Heart right ventricle (tissue), 16 donors: ENCODE measurements at places on chromosomes 3 and 15. TPM values are rescaled to one million over a fixed set of nuclear protein-coding genes. Genes with fewer than 3 reads are reported as not detected.
A peak's percentile ranks its signal among the peaks of the same experiment; 100 is the strongest.

The BUB1B gene
- total RNA-seq: 5.1 TPM

GRCh38 chr15:72139667-72140066, 21.5 kb downstream of the SENP8 start:
- H3K27me3 ChIP-seq: no peaks in the 10 kb centered on the region
- peaks cover 28% of the 10 kb centered on the region for H3K4me1 ChIP-seq
- H3K27ac ChIP-seq: peak overlapping the region; percentile 42
- DNase-seq: no peak
- no peak overlapping the region for H3K4me3 ChIP-seq
- H3K36me3 ChIP-seq: no peaks in the 10 kb centered on the region

DNA sequence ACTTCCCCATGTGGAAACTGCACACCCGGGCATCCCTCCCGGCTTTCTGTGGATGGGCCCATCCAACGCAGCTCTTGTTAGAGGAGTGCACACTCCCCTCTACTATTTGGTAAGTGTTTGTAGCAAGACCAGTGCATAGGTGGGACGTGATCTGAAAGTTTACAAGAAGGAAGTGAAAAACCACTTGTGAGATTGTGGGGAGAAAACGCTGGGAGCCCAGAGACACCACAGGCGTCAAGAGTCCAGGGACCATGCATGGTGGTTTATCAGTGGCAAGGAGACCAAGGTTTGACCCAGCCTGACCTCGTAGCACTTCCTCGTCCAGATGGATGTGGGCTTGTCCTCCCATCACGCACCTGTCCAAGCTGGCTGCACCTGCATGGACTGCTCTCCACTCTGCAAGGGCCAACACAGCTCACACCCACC, 51.6 kb downstream of the ATP10A start:
- H3K27ac ChIP-seq: no peak overlapping the region
- H3K4me3 ChIP-seq: no peak overlapping the region
- no peaks in the 10 kb centered on the region for H3K4me1 ChIP-seq
- H3K27me3 ChIP-seq: no peaks in the 10 kb centered on the region

DNA sequence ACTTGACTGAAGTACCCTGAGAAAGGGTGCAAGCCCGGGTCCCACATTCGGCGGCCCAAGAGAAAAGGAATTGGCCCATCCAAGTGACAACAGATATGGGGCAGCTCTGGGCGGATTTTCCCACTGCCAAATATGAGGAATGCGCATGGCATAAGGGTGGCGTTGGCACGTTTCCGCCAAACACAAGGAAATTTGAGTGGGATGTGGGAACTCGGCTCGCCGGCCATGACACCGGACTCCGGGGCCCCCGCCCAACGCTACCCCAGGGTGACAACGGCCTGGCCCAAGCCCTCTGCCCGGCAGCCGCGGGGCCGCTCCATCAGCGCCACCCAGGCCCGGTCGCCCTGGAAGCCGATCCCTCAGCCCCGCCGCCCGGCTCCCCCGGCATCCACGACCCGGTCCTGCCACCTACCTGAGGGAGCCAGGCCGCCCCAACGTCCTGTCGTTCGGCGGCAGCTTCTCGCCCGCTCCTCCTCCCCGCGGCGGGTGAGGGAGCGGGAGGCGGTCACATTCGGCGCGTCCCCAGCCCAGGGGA, 449 bp downstream of the RAF1 start:
- H3K4me3 ChIP-seq: peak overlapping the region; percentile 77
- H3K4me1 ChIP-seq: peaks cover 36% of the 10 kb centered on the region
- DNase-seq: no peak

DNA sequence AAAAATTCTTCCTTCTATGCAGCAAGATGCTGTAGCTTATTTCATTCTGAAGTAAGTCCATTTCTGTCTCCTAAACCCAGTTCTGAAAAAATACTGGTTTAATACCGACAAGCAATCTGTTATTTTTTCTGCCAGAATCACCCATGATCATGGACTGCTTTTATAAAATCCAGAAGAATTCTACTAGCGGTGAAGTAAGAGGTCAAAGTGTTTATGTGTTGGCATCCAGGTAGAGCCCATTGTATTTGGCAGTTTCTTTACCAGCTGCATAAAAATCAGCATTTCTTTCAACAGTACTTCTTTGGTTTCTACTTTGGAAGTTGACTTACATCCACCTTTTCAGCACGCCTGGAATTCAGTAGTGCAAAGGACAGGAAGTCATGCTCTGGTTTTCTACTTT, 484.8 kb downstream of the NAALADL2 start:
- H3K36me3 ChIP-seq: no peaks in the 10 kb centered on the region
- no peaks in the 10 kb centered on the region for H3K27me3 ChIP-seq
- H3K4me3 ChIP-seq: no peak overlapping the region
- H3K4me1 ChIP-seq: no peaks in the 10 kb centered on the region

The PCOLCE2 gene
- total RNA-seq: 82.5 TPM

DNA sequence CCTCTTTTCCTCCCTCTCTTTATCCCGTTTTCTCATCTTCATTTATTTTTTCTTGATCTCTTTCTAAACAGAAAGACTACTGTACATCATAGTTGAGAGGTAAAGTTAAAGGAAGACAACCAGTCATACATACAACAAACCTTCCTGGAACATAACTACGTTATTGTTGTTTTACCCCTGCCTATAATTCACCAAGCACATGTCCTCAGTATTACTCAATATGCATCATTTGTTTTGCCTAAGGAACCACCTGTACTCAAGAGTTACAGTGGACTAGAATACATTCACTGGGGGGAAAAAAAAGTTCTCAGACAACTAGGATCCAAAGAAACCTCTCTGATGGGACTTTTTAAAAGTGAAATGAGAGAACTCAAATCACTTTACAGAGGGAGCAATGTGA, 344.7 kb upstream of the RBMS3 start:
- no peak for DNase-seq
- H3K36me3 ChIP-seq: no peaks in the 10 kb centered on the region
- no peaks in the 10 kb centered on the region for H3K27me3 ChIP-seq
- H3K27ac ChIP-seq: no peak overlapping the region
- no peak overlapping the region for H3K4me3 ChIP-seq

DNA sequence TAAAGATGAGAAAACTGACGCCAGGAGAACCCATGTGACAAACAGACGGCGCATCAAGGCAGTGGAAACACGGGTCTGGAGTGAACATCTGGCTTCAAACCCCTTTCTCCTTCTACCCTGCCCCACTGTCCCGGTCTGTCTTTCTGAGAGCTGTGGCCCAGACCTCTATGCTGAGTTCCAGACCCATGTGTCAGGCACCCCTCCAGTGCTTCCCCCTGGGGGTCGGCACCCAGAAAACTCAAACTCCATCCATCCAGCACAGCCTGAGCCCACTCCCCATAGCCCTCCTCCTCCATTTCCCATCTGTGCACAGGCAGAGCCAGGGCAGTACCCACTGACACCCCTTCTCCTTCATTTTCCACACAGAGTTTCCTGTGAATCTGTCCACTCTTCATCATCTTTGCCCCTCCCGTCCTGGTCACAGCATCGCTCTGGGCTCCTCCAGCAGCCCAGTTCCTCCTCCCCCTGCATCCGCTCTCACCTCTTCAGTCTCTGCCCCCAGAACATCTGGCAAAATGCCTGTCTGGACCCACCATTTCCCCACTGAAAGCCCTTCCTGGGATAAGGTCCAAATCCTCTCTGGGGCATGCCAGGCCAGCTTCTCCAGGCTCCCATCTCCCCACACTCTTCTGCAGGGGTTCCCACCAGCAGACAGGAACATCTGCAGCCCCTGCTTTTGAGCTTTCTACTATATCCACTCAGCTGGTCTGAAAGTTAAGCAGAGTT, 2.9 kb downstream of the FAM240A start:
- no peak overlapping the region for H3K4me3 ChIP-seq
- H3K27ac ChIP-seq: no peak overlapping the region
- H3K36me3 ChIP-seq: no peaks in the 10 kb centered on the region

- no peaks in the 10 kb centered on the region for H3K4me1 ChIP-seq
- no peaks in the 10 kb centered on the region for H3K27me3 ChIP-seq
- no peak overlapping the region for H3K27ac ChIP-seq
- no peak for DNase-seq
Measured at GRCh38 chr3:66228707-66229106, 7.9 kb downstream of the SLC25A26 start.

The TBC1D23 gene
- 31.1 TPM for total RNA-seq

DNA sequence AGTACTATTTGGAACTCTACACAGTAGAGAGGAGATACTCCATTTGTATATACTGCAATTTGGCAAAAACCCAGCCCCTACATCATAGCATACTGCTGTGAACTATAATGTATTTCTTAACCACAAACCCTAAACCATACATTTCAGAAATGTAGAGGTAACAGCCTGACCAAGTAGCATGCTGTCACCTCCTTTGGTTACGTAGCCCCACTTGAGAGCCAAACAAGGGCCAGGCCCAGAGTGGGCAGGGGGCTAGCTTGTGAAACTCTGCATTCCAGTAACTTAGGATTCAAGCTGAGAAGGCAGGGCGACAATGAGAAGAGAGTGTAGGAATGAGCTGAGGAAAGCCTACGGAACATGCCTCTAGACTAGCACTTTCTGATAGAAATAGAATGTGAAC, 135.8 kb downstream of the GREM1 start:
- H3K27me3 ChIP-seq: no peaks in the 10 kb centered on the region
- H3K27ac ChIP-seq: no peak overlapping the region
- H3K36me3 ChIP-seq: no peaks in the 10 kb centered on the region
- no peak overlapping the region for H3K4me3 ChIP-seq
- peaks cover 15% of the 10 kb centered on the region for H3K4me1 ChIP-seq
- DNase-seq: no peak

GRCh38 chr3:100972867-100973266, 20.4 kb downstream of the ABI3BP start:
- H3K4me3 ChIP-seq: no peak overlapping the region
- no peaks in the 10 kb centered on the region for H3K36me3 ChIP-seq
- no peak overlapping the region for H3K27ac ChIP-seq
- H3K4me1 ChIP-seq: peaks cover 2% of the 10 kb centered on the region
- no peak for DNase-seq

- H3K4me1 ChIP-seq: peaks cover 14% of the 10 kb centered on the region
- H3K27ac ChIP-seq: no peak overlapping the region
- H3K27me3 ChIP-seq: no peaks in the 10 kb centered on the region
Measured at GRCh38 chr15:58530056-58530590, 98.3 kb downstream of the LIPC start.

DNA sequence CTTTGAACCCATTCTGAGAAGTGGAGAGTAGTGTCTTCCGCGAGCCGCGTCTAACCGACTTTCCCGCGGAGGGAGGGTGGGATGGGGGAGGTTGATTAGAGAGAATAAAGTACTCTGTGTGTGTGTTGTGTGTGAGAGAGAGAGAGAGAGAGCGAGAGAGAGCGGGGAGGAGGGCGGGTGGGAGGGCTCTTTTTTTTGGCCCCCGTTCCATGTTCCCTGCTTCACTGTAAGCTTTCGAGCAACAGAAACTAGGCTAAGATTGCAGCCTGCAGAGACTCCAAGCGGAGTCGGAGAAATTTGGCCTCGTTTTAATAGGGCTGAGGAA, 1.6 kb upstream of the MEIS2 start:
- H3K4me1 ChIP-seq: peaks cover 9% of the 10 kb centered on the region
- no peaks in the 10 kb centered on the region for H3K36me3 ChIP-seq
- peak overlapping the region; percentile 83 for H3K4me3 ChIP-seq
- peak overlapping the region; percentile 96 for H3K27ac ChIP-seq
- peak; percentile 55 for DNase-seq

- no peaks in the 10 kb centered on the region for H3K27me3 ChIP-seq
- no peak overlapping the region for H3K27ac ChIP-seq
- H3K4me1 ChIP-seq: no peaks in the 10 kb centered on the region
- DNase-seq: no peak
Measured at GRCh38 chr3:72682936-72683452, 165.3 kb downstream of the SHQ1 start.

DNA sequence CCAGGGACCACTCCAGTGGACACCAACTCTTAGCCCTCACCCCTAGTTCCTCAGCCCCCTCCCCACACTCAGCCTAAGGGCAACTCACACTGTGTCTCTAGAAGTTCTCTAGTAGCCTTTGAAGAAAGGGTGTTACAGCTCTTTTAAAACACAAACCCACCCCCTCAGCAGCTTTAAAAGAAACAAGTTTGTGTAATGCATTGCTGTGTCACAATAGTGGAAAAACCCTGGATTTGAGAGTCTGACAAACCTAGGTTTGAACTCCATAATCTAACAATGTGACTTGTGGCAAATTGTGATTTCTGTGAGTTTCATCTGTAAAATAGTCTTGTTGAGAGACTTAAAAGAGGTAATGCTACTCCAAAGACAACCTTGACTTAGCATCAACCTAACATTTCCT, 54.0 kb downstream of the PLCH1 start:
- no peak overlapping the region for H3K27ac ChIP-seq
- no peak overlapping the region for H3K4me3 ChIP-seq

DNA sequence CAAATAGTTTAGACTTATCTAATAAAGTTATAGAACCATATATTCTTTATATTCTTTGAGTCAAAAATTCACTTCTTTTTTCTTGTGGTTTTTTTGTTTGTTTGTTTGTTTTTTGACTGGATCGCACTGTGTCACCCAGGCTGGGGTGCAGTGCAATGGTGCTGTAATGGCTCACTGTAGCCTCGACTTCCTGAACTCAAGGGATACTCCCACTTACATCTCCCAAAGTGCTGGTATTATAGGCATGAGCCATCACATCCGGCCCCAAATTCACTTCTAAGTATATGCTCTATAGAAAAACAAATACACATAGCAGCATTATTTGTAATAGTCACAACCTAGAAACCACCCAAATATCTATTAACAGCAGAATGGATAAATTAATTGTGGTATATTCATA, 13.7 kb upstream of the SLTM start:
- H3K4me1 ChIP-seq: no peaks in the 10 kb centered on the region
- H3K27me3 ChIP-seq: no peaks in the 10 kb centered on the region
- H3K36me3 ChIP-seq: no peaks in the 10 kb centered on the region
- no peak for DNase-seq

The OR5K2 gene
- not detected for total RNA-seq

DNA sequence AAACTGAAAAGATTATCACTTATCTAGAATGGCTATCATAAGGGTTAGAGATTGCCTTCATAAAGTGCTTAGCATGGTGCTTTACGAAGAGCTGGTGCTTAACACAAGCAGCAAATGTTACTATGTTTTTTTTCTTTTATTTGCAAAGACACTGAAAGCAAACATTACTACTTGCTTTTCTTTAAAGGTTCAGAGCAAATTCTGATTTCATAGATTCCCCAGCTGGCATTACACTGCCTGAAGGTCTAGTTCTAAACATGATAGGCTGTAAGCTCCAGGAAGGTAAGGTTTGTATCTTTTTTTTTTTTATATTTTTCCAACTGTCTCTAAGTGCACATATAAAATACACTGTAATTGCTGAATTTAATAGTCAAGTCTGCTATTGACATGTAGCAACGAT, 71.9 kb downstream of the UQCC5 start:
- H3K4me1 ChIP-seq: peaks cover 9% of the 10 kb centered on the region
- no peaks in the 10 kb centered on the region for H3K27me3 ChIP-seq
- no peak for DNase-seq
- H3K27ac ChIP-seq: no peak overlapping the region
- no peak overlapping the region for H3K4me3 ChIP-seq

DNA sequence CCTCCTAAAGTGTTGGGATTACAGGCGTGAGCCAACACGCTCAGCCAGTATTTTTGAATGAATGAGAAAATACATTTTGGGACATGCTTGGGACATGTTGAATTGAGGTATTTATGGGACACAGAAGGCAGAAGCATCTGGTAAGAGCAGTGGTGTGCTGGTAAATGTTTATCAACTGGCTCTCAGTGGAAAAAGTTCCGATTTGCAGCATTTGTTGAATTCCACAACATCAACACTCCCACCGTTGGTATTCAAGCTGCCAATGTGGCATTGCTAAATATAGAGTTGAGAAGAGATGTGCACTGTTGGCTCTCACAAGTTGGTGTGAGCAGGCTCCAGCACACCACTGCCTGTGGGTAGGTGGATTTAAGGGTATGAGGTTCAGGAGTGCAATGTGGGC, 35.8 kb upstream of the LRRFIP2 start:
- H3K4me1 ChIP-seq: peaks cover 4% of the 10 kb centered on the region
- H3K4me3 ChIP-seq: no peak overlapping the region
- no peaks in the 10 kb centered on the region for H3K27me3 ChIP-seq
- no peak for DNase-seq
- no peaks in the 10 kb centered on the region for H3K36me3 ChIP-seq
- H3K27ac ChIP-seq: peak overlapping the region; percentile 39
